ENCODE measurements at places on chromosomes 7 and 10.

DNA sequence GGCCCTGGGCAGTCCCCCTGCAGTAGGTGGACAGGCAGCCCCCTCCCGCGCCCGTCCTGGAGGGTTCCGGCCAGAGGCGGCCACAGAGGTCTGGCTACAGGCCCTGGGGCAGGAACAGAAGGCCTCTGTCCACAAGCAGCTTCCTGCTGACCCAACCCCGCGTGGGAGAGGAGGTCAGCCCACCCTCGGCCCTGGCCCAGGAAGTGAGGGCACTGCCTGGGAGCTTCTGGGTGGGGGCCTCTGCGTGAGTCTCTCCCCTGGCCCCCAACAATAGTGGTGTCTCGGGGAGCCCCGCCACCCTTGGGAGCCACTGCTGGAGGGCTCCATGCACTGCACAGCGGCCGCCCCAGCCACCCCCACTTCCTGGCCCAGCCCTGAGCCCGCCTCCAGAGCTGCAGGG is 4.7 kb downstream of the MICALL2 start:
- no peak for DNase-seq

DNA sequence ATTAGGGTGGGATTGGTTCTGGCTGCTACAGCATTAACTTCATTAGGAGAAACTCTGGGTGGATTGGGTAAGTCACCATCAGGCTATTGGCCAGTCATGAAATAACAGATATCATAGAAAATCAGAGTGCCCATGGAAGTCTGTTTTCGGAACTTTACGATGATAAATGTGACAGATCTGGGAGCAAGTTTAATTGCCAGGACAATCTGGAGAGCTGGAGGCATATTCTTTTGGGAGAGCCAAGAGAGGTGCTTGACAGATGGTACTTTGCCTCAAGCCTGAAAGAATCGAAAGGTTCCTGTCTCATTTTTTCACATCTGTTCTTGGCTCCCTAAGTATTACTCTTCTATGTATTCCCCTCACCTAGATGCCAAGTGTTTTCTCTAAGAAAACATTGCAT is 369.9 kb downstream of the CNTNAP2 start:
- no peak for DNase-seq

GRCh38 chr10:124886195-124886594 is 55.7 kb upstream of the ZRANB1 start:
- no peak for DNase-seq

DNA sequence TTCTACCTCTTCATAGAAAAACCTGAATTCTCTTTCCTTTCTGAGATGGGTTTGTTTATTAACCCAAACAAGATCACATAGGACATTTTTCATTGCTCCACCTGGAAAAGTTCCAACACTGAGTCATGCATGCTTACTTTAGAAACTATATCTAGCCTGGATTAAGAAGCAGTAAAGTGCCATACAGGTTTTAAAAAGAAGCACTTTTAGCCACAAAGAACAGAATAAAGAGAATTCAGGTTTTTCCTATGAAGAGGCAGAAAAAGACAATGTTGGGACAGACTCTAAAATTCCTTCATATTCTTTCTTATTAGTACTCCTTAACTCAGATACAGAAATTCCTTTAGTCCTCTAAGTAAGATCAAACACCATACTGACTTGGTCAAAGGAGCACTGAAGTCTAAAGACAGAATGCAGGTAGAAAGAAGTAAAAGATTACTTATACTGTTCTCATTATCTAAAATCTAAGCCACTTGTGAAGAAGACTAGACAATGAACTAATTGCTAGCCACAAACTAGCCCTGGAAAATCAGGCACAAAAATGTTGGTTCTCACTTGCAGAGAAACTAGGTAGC is 241.3 kb downstream of the ANK3 start:
- DNase-seq, result no peak

GRCh38 chr10:29030900-29031299 is 258.0 kb upstream of the LYZL1 start:
- DNase-seq, result no peak

GRCh38 chr7:114825423-114825951 is 96.4 kb upstream of the MDFIC start:
- DNase-seq, result no peak

- DNase-seq, result no peak
Observed at GRCh38 chr7:130396109-130396508, 15.8 kb downstream of the CPA1 start.

DNA sequence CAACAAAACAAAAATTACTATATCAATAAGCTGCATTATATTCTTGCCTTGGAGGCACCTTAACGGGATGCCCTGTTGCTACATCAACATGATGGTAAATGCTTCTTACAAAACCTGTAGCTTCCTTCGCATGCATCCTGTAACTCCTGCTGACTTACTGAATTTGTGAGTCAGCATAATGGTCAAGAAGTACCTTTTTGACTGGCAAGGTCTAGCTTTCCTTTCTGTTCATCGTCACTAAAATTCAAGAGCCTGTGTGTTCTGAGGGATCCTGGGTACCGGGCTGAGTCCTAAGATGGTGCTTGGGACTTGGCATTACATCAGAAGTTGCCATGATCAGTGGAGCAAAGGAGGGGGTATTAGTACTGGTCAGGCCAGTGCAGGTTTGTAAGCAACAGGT is 4.9 kb downstream of the PFKFB3 start:
- no peak for DNase-seq

GRCh38 chr7:46713868-46714596 is 793.0 kb upstream of the IGFBP3 start:
- no peak for DNase-seq

DNA sequence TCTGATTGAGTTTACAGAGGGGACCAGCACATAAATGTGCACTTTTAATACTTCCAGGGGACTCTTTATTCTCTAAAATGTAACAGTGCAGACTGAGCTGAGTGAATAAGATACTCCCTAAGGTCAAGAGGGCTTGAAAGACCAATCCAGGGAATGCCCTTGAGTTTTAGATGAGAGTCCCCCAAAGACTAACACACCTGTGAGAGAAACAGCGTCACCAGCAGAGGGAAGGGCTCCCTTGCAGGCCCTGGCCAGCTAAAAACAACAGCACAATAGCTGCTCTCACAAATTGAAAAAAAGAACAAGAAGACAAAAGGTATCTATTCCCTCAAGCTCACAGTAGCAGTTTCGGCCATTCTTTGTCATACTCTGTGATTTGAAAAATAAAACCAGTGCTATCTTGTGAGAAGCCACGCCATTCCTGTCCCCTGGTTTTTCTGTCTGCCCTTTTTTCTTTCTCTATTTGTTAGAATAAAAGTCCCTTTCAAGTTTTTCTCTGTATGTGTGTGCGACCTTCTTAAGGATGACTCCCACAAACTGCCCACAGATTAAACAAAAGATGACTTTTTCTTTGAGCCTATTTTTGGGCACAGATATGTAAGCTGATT is 230.4 kb upstream of the BMPER start:
- no peak for DNase-seq

- DNase-seq, result no peak
Observed at GRCh38 chr10:69247313-69247710, 27.2 kb downstream of the HKDC1 start.

- no peak for DNase-seq
Observed at GRCh38 chr10:121709675-121710073, 111.4 kb upstream of the FGFR2 start.

DNA sequence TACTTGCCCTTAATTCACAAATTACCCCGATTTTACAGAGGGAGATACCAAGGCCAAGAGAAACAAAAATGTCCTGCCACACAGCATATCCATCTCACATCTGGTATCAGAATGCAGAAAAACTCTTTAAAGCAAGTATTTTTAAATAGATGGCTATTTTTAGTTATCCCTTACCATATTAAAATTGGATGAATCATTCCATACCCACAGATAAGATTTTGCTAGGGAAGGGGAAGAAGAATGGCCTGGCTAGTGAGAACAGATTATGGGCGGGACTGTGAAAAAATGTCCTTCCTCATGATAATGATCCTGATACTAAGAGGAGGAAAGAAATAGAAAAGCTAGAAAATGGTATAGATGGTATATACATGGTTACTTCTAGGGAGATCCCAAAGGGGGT is 80.6 kb upstream of the GATAD1 start:
- no peak for DNase-seq

- DNase-seq, result no peak
Observed at GRCh38 chr7:77699056-77699455, 2.8 kb downstream of the RSBN1L start.

DNA sequence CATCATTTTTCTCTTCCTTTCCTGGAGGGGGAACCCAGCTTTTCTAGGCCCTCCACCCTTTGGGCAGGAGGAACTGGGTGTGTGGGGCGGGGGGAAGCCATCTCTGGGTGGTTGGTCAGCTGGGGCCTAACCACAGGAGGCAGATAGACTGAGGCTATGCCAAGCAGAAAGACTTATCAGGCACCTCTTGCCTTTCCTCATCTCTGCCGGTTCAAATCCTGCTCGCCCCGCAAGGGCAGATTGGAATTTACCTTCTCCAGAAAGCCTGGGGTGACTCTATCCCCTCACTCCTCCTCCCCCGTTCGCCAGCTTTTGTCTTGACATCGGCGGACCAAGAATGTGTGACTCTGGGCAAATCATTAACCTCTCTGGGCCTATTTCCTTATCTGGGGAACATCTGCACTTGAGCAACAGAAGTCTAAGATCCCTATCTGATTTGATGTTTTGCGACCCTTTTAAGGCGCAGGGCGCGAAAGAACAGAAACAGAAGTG is 584 bp upstream of the GARS1 start:
- DNase-seq, result peak; percentile 4

DNA sequence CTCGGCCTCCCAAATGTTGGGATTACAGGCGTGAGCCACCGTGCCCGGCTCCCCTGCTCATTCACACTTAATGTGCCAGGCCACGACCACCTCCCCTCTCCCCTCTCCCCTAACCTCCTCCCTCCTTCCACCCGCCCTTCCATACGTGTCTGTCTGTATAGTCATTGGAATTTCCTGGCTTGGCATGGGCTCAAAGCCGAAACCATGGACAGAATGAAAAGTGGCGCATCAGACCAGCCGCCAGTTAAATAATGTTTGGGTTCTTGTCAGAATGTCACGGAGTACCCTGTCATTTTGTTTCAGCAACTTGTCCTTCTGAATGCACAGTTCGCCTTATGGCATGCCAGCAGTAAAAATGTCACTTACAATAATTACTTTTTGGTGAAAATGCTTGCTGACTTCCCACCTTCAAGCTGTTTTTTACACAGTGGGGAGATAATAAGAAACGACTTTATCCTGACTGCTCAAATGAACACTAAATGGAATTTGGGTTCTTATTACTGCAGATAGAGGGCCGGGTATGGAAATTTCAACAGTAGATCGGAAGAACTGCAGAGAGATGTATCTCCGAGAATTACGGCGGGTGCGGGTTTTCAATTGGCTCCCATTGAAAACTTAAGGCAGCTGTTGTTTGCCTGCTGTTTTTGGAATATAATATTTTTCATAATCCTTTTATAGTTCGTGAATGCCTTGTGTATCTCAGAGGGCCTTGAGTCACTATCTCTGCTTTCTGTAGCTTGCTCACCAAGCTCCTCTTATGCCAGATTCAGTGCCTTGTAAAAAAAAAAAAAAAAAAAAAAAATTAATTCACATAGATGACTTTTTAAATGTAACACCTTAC is 65.5 kb upstream of the SH2B2 start:
- DNase-seq, result no peak

GRCh38 chr10:33673839-33674415 is 339.5 kb upstream of the NRP1 start:
- no peak for DNase-seq

GRCh38 chr7:151550656-151551286 is 31.1 kb upstream of the RHEB start:
- no peak for DNase-seq

DNA sequence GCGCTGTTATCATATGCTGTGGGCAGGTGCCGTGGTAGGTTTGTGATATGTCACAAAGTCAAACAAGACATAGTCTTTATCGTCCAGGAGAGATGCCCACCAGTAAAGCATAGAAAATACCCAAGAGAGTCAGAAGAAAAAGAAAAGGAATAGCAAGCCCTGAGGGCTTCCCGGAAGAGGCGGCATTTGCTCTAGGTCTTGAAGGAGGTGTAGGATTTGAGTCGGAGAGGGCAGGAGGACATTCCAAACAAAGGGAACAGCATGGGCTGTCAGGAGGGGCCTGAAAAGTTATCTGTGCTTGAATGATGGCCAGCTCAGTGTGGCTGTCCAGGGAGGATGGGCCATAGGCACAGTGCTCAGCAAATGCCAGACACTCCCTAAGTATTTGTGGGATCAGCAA is 42.2 kb downstream of the COL13A1 start:
- no peak for DNase-seq

- no peak for DNase-seq
Observed at GRCh38 chr10:77359950-77360520, 277.6 kb downstream of the KCNMA1 start.

- no peak for DNase-seq
Observed at GRCh38 chr10:11678074-11678793, 63.9 kb upstream of the ECHDC3 start.

DNA sequence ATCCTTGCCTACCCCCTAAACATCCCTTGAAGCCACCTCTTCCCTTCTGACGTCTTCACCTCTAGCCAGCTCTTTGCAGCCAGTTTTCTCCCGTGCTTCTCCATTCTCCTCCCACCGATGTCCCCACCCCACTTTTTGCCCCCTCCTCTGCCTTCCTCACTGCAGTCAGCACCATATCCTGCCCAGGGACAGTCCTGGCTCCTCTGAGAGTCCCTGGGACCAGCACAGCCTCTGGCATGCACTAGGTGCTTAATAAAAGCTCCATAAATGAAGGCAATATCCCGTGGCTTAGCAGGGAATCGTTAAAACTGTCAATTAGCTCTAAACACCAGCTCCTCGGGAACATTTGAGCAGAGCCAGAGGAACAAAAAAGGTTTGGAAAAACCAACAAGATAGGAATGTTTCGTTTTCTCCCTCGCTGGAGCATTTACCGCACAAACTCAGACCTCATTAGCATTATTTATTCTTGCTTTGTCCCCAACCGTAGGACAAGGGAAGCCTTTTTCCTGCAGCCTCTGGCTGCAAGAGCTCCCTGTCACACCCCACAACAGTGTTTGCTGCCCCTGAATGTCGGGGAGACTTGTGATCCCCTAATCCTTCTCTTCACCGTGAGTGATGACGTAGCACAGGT is 16.1 kb downstream of the MYL10 start:
- DNase-seq, result no peak

DNA sequence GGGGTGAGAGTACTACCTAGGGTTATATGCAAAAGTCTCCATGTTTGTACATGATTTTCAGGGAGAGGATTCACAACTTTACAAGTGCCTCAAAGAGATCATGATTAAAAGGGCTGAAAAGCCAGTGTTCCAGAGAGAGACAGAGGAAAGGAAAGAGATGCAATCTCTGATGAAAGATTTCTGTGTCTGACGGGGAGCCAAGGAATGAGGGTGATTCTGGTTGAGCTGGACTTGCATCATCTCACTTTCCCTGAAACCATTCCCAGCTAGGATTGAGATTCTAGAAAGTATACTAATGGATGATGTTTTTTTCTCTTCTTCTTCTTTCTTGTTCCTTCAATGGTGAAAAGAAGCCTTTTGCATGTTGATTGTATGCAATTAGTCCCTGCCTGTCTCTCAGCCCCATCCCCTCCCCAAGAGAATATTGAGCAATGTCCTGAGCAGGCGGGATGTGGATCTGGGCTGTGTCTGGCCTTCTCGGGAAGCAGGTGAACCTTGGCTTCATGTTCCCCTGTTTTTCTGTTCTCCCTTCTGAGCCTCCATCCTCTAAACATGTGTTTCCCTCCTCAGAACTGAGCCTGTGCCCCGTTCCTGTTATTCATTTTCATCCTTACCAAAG is 186.1 kb downstream of the ZNF365 start:
- no peak for DNase-seq

GRCh38 chr7:83509255-83510021 is 139.5 kb downstream of the SEMA3E start:
- DNase-seq, result no peak

- DNase-seq, result no peak
Observed at GRCh38 chr10:14952851-14953423, 959 bp downstream of the DCLRE1C start.
